Lower lobe of right lung (tissue), 2 donors: ENCODE measurements at places on chromosomes 4 and X.

GRCh38 chrX:104435249-104435648 is 130.8 kb upstream of the IL1RAPL2 start:
- no peak for DNase-seq

DNA sequence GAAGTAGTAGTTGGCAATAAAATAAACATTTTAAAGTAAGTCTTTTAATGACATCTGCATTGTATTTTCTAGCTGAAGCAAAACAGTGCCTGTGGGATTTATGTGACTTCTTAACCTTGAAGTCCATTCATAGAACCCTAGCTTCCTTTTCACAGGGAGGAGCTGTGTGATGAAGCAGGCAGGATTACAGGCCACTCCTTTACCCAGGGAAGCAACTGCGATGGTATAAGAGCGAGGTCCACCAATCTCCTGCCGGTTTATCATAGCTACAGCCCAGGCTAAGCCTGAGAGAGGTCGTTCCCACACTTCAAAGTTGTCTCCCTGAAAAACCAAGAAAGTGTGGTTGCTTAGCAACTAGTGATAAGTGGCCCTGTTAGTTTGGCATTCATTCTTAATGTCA is 7.0 kb downstream of the RPL36A start:
- DNase-seq = no peak

DNA sequence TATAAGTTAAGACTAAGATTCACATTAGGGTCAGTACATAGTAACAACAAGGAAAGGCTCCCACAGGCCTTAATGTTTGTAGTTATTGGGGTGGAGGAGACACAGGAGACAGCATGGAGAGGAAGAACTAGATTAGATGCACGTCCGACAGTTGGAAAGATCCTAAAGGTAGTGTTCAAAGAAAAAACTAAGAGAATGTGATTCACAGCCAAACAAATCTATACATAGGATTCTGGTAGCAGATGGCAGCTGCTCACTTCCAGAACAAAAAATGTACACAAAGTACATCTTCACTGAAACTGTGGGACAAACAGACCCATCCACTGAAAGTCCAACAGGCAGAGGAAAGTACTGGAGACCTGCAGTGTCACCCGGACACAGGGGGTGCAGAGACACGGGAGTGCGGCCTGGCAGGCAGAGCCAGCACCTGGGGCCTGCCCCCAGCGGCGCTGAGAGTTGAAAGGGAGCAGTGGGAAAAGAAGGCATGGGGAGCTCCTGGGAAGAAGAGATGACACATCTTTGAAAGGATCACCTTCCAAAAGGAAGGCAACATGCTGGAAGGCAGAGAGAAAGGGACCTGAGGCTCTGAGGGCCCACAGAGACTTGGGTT is 40.0 kb downstream of the NELFA start:
- DNase-seq = no peak

DNA sequence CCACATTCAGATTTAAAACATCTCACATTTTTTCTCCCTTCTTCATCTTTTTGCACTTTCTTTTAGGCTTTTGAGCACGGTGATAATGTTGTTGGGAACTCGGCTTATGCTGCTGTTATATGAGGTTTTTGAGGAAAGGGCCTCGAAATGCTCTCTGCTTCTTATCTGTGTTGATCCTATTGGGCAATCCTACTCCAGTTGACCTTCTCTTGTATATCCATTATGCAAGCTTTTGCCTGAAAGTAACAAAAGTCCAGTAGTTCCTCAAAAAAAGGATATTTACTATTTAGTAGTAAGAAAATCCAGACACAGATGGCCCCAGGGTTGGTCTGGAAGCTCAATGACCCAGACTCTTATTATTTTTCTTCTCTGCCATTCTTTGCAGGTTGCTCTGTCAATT is 57.7 kb upstream of the SPANXB1 start:
- no peak for DNase-seq

- DNase-seq = no peak
These were observed 53.2 kb downstream of the SPRY1 start for GRCh38 chr4:123449780-123450179.

GRCh38 chrX:19332983-19333382 is 10.7 kb upstream of the PDHA1 start:
- DNase-seq = no peak

GRCh38 chrX:142089193-142089592 is 115.9 kb downstream of the MAGEC2 start:
- no peak for DNase-seq

DNA sequence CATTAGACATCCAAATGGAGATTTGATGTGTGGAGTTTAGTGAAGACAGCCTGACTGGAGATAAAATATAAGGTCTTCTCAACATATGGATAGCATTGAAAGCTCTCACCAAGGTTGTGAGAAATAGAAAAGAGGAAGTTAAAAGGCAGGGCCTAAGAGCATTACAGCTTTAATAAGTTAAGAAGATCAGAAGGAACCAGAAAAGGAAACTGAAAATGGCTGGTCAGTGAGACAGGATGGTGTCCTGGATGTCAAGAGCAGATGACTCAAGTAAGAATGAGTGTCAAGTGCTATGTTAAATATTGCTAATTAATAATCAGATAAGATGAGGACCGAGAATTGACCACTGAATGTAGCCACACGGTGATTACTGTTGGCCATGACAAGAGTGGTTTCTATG is 642.9 kb downstream of the STPG2 start:
- DNase-seq = no peak

DNA sequence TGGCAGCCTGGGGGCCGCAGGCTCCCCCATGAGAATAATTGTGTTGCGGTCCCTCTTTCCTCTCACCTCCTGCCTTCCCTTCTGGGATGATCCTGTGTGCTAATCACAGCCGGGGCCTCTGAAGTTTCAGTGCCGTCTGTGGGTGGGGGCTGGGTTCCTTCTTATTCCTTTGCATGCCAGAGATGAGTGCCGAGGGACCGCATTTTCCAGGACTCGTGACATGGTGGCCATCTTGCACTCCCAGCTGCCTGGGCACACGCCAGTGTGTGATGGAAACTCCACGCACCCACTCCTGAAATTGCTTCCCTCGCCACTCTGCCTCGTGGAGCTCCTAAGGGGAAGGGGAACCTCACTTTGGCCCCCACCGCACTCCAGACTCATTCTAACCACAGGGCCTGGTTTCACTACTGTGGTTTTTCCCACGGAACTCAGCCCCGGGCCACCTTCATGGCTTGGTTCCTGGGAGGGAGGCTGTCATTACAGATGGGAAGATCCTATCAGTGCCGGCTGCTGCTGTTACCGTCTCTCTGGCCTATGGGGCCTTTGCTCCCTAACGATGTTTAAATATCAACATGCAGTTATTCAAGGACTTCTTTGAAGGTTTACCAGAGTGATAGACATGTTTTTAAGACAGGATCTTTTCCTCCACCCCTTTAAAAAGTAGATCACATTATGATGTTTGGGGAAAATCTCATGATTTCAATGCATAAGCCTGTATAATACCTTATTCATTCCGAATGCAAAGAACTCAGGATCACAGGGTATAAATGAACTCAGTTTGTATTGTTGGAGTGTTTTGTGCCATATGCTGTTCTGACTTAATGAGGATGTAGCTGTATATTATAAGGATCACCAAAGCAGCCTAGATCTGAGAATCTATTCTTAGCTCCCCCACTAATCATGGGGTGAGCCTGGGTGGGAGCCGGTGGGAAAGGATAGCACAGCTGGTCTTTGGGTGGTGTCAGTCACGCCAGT is 89.6 kb downstream of the SORCS2 start:
- no peak for DNase-seq
